ENCODE measurements at places on chromosomes 5 and 9.

DNA sequence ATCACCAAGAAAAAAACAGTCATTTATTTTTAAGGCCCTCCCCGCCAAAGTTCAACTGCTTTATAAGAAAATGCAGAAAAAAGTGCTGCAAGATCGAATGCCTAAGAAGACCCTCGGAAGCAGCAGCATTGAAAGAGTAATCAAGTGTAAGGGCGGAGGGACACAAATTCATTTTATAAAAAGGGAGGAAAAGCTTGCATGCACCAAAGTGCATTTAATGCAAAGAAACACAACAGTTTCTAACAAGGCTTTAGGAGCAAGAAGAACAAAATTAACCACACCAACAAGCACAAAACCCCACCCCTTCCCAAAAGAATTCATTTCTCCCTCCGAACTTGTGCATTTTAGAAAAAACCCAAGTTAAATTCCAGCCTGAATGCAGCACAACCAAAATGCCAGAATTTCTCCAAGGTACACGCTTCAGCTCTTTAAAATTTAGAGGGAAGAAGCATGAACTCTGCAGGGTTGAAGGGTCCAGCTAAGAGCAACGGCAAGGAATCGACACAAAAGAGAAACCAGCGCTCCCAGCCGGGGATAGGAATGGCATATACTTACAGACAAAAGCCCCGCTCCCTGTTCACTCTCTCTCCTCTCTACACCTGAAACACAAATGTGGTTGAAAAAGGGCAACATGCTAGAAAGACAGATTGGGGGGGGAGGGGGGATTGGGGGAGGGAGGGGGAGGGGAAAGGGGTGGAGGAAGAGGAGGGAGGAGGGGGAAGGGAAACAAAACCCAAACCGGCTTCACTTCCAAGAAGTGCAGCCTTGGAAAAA is at the start of gene NREP:
TSS of gene NREP (minus strand) at position 614 of the 774 bp plus-strand sequence. CDS start 1,422 bp downstream, outside the sequence.
- no peak for DNase-seq

DNA sequence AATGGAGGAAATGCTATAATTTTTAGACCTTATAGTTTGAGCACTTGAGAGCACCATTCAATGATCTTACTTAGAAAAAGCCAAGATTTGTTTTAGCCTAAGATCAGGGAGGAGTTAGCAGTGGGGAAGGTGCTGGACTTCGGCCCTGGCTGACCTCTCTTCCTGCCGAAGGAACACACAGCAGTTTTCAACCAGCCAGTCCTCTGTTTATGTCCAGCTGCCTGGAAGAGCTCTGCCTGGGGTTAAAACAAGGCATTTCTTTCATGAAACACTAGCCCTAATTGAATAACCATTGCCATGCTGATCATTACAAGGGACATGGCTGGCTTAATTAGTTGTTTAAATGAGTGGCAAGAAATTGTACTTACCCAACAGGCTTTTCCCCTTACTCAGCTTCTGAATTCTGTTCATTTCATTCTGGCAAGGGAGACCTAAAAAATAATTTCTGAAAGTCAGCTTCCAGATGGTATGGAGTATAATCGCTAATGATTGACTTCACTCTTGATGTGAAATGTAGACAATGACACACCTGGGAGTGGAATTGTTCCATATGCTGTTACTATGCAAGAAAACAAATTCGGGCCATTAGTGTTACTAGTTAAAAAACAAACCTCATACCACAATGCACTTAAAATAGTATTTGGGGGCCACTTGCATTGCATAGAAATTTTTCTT is 514.2 kb downstream of the SPOCK1 start:
- no peak for DNase-seq

DNA sequence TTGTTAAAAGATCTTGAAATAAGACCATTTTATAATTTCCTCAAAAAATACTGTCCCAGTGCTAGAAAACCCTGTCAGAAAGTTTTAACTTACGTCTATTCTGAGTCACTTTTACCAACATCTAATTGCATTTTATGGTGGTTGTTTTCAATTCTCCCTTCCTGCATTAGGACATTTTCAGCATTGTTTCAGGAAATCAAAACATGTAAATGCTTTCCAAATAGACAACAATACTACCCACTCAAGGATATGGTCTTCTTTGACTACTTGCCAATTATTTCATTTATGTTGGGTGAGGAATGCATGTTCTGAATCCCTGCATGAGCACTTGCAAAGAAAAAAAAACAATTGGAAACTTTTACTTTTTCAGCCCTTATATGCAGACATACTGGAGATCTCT is 284.6 kb upstream of the PDE4D start:
- no peak for DNase-seq

- peak; percentile 25 for DNase-seq
Measured at GRCh38 chr5:10689391-10690081, 71.5 kb downstream of the DAP start.

GRCh38 chr5:172766287-172767108 is 4.5 kb downstream of the DUSP1 start:
- peak; percentile 88 for DNase-seq

GRCh38 chr9:101226161-101226560 is 158.6 kb downstream of the BAAT start:
- no peak for DNase-seq

DNA sequence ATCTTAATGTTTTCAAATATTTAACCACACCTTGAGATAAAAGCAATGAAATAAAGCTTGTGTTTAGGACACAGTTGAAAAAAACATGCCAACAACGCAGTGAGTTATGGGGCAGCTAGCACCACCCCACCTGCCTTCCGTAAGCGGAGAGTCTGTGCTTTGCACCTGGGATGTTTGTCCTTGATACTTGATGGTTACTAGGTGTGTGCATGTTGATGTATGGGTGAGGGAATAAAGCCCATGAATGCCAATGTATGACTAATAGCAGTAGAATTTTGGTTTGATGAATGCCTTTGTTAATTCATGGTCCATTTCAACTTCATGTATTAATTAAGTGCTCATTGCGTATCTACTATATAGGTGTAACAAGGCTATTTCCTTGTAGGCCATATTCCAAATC is 74.0 kb downstream of the PCSK5 start:
- DNase-seq, result peak; percentile 2

DNA sequence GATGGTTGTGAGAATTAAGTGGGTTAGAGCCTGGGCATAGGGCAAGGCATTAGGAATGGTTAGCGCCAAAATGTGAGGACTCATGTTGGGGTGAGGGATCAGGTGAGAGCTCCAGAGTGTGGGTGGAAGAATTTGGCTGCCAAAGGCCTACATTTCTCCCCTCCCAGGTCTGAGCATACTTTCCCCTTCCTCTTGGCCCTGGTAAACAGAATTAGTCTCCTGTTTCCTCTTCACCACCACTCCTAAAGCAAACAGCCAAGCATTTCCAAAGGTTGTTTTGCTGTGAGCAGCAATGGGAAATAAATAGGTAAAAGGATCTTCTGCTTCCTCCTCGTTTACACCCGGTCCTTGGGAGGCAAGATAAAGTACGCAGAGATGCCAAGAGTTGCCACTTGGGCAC is 132.5 kb downstream of the ZSWIM6 start:
- DNase-seq, result no peak

GRCh38 chr5:57802131-57802530 is 319.5 kb upstream of the ACTBL2 start:
- no peak for DNase-seq

- DNase-seq, result no peak
Measured at GRCh38 chr9:77952635-77953328, 78.8 kb downstream of the GNAQ start.

DNA sequence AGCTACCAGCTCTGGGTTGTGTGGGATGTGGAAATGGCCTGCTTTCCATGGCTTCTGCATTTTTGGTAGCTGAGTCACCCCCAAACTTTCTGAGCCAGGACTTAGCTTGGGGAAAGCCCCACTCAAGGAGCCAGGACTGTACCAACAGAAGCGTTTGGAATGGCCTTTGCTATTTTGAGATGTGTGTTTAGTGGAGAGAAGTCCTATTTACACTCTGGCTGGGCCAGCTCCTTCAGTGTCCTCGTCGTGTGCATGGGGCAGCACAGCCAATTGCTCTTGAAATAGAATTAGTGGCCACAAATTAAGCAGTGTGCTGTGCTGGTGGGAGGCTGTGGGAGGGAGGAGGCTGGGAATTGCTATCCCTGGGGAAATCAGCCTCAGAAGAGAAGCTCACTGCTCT is 51.6 kb downstream of the ENTREP1 start:
- peak; percentile 93 for DNase-seq

GRCh38 chr9:26727471-26727870 is 165.1 kb downstream of the CAAP1 start:
- no peak for DNase-seq

- no peak for DNase-seq
Measured at GRCh38 chr5:111945535-111945934, 188.5 kb upstream of the NREP start.

DNA sequence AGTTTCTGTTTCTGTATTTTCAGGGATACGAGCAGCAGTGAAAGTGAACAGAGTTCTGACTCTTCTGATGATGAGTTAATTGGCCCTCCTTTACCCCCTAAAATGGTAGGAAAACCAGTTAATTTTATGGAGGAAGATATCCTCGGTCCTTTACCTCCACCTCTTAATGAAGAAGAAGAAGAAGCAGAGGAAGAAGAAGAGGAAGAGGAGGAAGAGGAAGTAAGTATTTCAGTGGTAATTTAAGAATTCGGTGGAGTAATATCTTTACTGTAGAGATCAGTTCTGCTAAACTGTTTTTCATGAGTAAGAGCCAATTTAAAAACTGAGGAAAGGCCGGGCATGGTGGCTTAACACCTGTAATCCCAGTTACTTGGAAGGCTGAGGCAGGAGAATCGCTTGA is 17.2 kb downstream of the WDR70 start:
- DNase-seq, result no peak

DNA sequence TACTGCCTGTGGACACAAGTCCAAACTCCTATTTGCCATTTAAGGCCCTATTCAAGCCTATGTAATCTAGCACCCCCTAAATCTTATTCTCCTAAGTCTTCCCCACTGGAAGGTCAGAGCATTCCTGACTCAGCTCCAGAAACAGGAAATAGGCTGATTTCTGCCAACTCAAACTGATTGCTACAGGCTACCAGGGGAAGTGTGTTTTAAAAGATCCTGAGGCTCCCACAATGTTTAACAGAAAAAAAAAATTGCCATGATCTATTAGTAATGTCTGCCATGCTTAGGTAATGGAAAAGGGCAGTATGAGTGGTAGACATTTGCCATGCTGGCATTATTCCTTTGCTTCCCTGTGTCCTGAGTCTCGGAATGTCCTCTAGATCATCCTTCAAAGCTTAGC is 65.8 kb upstream of the BRINP1 start:
- DNase-seq, result no peak

DNA sequence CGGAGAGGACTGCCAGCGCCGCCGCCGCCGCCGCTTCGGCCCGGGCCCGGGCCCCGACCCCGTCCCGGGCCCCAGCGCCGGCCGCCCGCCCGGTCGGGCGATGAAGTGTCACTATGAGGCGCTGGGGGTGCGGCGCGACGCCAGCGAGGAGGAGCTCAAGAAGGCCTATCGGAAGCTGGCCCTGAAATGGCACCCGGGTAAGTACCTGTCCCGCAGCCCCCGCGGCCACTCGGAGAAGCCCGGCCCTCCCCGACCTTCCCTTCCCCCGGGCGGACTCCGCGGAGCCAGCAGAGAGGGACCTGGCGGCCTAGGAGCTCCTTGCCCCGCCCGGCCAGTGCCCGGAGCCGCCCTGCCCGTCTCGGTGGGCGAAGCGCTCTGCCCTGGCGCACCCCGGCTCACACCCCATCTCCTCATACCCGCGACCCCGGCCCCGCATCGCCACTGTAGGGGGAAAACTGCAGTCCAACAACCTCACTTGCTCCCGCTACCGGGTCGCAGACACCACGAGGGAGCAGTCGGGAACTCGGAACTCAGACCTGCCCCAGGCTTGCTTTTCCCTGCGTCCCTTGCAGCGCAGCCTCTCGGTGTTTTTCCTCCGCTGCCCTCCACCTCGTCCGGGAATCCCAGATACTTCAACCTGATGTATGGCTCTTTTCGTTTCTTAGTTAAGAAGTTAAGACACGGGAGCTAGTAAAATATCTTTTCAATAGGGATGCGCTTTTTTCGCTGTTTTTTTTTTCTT is 532 bp downstream of the DNAJC21 start:
- peak; percentile 56 for DNase-seq

GRCh38 chr5:9437741-9438240 is 108.1 kb downstream of the SEMA5A start:
- DNase-seq, result peak; percentile 55

DNA sequence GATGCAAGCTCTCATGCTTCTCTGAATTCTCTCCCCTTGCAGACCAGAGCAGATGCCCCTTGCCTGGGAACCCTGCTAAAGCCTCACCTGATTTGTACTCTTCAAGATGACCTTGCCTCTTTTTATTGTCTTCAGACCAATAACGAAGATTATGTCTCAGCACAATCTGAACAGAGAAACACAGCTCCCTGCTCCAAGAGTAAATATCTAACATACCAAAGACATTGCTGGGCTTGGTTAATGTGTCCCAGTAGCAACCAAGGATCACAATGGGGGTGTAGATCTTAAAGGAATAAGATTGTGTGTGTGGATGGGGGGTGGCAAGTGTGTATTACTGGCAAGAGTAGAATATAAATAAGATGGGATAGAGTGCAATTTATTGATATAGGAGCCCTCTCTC is 67.6 kb upstream of the LHFPL2 start:
- DNase-seq, result no peak

DNA sequence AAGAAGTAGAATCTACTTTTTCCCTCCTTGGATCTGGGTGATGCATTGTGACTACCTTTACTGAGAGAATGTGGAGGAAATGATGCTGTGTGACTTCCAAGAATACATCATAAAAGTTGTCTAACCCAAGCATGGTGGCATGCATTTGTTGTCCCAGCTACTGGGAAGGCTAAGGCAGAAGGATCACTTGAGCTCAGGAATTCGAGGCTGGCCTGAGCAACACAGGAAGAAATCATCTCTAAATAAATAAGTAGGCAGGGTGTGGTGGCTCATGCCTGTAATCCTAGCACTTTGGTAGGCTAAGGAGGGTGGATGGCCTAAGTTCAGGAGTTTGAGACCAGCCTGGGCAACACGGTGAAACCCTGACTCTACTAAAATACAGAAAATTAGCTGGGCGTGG is 143.2 kb upstream of the VLDLR start:
- no peak for DNase-seq

- DNase-seq, result no peak
Measured at GRCh38 chr9:68694125-68694524, 10.9 kb upstream of the PIP5K1B start.

GRCh38 chr9:129130791-129131190 is 19.6 kb downstream of the PTPA start:
- DNase-seq, result no peak

GRCh38 chr5:150111122-150111521 is 24.8 kb upstream of the CSF1R start:
- no peak for DNase-seq

DNA sequence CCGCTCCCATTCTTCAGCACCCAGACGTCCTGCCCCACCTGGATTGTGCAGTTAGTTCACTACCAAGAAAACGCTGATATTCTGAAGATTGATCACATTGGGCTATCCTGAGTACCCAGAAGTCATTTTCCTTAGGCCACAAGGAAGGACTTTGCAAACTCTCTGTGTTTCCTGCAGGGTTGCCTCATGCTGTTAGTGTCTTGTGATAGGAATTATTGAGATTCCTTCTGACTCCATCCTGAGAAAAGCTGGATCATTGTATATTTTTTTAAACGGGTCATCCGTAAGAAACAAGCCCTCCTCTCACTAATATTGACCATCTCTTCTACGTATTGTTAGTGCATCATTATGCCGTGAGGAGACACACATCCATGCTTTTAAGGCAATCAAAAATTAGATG is 96.0 kb upstream of the DAPK1 start:
- no peak for DNase-seq

- DNase-seq, result peak; percentile 62
Measured at GRCh38 chr9:33159777-33160127, 7.4 kb downstream of the B4GALT1 start.

- no peak for DNase-seq
Measured at GRCh38 chr5:115097236-115097635, 72.5 kb downstream of the TRIM36 start.

- no peak for DNase-seq
Measured at GRCh38 chr5:96984506-96985192, 48.8 kb downstream of the LNPEP start.

Data from NCI-H226 (cell line).